ENCODE measurements at places on chromosomes 11 and 22.

DNA sequence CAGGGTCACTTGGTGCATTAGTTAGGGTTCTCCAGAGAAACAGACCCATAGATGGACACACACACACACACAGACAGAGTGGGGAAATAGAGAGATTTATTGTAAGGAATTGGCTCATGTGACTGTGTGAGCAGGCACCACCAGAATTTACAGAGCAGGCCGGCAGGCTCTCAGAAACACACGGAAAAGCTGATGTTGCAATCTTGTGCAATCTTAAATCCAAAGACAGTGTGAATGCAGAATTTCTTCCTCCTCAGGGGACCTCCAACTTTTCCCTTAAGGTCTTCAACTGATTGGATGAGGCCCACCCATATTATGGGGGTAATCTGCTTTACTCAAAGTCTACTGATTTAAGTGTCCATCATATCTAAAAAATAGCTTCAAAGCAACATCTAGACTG is 49.8 kb downstream of the APIP start:
- no peak for DNase-seq

- no peak for DNase-seq
Observed at GRCh38 chr11:61602775-61603569, 22.1 kb upstream of the SYT7 start.

DNA sequence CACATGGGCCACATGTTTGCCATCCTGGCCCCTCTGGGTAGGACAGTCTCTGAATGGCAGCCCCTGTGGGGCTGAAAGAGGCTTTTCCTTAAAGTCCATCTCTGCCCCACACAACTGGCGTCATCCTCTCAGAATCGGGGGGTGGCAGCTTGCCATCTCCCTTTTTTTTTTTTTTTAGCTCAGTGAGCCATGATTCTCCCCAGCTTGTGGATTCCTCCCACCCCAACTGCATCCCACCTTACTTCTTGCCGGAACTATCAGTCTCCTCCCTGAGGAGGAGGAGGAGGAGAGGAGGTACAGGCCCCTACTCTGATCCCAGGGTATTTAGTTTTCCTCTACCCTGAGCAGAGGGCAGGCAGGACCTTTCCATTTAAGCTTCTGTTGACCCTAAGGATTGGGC is 3.4 kb downstream of the DGKZ start:
- no peak for DNase-seq

DNA sequence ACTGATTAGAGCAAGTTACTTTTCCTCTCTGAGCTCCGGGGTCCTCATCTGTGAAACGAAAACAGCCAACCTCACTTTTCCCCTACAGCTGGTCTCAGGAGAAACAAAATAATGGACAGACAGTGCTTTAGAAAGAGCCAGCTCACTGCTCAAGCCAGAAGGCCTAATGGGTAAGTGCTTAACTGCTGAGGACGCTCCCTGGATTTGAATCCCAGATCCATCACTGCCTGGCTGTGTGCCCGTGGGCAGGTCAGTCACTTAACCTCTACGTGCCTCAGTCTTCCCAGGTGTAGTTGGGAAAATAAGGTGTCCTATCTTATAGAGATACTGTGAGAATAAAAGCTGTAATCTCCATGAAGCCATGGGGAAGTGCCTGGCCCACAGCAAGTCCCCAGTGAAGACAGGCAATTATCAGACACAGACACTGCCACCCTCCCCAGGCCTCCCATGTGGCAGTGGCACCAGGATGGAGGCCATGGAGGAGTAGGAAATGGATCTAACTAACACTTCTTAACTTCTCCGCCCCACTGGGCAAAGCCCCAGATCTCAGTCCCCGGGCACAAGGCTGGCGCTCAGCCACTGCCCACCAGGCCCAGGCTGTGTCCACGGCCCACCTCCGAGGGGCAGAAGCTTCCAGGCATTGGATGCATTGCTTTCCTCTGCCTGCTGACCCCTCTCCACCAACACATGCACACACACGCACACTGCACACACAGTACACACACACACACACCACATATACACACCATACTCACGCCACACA is 9.2 kb downstream of the TP53I11 start:
- no peak for DNase-seq

- DNase-seq, result no peak
Observed at GRCh38 chr22:46893281-46894020, 131.0 kb downstream of the TBC1D22A start.

- DNase-seq, result no peak
Observed at GRCh38 chr22:29078036-29078868, 5.4 kb downstream of the KREMEN1 start.

DNA sequence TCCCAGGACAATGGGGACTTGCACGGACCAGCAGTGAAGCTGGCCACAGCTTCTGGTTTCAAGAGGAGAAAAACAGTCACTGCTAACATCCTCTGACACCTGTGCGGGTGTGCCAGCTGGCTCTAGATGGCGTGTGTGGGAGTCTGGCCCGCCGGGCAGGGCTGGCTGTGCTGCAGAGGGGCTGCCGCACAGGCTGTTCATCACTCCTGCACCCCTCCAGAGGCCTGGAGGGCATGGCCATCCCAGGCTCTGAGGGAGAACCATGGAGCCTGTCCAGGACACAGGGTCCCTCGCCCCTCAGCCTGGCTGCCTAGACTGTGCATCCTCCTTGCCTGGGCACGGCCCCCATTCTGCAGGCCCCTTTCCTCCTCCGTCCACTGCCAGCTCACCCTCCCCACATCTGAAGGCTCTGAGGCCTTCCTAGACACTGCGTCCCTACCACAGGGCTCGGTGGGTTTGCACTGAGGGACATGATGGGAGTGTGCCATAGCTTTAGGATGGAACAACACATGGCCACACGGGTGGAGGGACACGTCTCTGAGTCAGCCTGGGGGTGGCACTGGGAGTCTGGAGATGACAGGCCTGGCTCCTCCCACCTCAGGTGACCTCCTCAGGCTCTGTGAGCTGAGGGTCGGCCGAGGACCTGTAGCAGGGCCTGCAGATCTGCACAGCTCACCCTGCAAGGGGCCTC is 42.1 kb upstream of the GNB1L start:
- DNase-seq, result no peak

DNA sequence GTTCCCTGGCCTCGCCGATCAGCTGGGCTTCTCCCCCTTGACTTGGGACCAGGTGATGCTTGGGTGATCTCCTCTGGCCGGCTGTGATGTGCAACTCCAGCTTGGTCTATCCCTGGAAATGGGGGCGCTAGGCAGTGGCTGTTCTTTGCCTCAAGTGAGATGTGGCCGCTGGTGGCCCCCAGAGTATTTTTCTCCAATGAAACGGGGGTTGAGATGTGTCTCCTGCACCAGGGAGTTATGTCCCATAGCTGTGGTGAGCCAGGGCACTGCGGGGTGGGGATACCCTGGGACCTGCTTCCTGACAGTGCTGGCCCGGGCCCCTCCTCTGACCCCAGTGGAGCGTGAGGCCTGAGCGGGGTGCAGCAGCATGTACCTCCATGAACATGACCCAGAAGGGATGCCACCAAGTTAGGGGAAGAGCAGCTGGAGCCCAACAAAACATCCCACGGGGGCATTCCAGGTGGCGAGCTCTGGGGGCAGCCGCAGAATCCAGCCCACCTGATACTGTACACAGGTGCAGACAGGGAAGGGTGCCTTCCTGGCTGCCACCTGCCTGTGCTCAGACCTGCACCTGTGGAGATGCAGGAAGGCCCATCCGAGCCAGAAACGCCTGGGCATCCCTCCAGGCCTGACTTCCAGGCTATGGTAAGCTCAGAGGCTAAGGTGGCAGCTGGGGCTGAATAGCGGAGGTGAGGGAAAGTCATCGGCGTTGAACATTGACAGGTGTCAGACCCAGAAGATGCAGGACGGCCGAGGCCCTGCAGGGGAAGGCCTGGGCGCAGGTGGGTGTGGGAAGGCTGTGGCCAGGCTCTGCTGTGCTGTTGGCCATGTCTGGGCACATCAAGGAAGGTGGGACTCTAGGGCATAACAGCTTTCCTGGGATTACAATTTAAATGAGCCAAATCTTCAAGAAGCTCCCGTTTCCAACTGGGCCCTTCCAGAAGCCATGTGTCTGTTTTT is 97.3 kb downstream of the CTTN start:
- DNase-seq, result no peak

GRCh38 chr11:117837791-117838190 is 13.2 kb upstream of the FXYD2 start:
- DNase-seq, result peak; percentile 15

DNA sequence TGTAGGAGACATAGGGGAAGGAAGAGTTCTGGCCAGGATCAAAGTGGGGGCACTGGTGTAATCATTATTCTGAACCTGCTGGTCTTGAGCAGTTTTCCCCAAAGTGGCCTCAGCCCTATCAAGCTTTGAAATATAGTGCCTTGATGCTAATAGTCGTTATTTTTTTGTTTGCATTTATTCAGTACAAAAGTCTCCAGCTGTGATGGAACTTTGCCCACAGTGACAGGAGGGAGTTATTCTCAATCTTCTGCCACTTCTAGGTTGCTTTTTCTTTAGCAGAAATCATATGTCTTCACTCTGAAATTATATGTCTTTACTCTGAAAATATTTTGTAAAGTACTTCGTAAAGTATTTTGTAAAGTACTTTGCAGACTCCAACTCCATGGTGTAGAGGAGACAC is 93.1 kb downstream of the FAT3 start:
- DNase-seq, result no peak

- DNase-seq, result no peak
Observed at GRCh38 chr11:61968758-61969390, 1.4 kb upstream of the FTH1 start.

DNA sequence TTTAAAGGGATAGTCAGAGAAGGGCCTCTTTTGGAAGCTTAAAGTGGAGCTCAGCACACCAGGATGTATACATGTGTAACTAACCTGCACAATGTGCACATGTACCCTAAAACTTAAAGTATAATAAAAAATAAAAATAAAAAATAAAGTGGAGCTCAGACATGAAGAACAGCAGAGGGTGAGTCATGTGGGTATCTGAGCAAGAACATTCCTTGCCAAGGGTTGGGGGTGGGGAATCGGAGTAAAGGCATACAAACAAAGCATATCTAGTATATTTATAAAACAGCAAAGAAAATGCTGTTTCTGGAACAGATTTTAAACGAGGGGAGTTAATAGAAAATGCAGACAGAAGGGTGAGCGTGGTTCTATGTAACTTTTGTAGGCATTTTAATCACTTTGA is 562.6 kb upstream of the ANO3 start:
- no peak for DNase-seq

DNA sequence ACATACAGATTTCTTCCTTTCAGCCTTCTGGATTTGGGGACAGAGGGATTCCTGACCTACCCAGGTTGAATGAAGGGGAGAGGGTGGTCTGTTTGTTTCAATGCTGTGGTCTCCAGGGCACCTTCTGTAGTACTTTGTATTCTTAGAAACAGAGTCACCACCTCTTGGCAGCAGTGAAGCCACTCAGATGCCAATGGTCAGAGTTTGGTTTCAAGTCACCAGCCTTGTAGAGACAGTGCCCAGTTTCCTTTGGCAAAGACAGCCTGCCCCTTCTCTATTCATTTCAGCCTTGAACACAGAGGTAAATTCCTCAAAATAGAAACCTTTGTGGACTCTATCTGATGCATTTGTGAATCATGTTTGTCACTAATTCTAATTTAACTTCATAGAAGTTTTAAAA is 111.7 kb upstream of the RASSF10 start:
- no peak for DNase-seq

DNA sequence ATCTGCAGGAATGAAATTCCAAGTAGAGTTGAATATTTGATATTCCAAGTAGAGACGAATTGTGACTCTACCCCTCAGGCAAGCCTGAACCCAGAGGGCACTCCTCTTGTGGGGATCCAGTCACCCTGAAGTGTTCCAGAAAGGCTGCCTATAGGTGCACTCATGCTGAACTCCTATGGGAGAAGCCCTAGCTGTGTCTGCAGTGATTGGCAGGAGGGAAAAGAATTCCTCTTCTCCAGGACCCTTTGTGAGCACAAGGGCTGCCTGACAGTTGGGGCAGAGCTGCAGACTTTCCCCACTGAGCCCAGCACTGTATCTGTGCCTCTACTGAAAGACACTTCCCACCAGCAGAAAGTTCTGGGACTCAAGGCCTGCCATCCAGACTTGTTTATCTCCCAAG is 35.0 kb downstream of the BBOX1 start:
- no peak for DNase-seq

- DNase-seq, result no peak
Observed at GRCh38 chr11:70783356-70783755, 385.0 kb downstream of the CTTN start.

DNA sequence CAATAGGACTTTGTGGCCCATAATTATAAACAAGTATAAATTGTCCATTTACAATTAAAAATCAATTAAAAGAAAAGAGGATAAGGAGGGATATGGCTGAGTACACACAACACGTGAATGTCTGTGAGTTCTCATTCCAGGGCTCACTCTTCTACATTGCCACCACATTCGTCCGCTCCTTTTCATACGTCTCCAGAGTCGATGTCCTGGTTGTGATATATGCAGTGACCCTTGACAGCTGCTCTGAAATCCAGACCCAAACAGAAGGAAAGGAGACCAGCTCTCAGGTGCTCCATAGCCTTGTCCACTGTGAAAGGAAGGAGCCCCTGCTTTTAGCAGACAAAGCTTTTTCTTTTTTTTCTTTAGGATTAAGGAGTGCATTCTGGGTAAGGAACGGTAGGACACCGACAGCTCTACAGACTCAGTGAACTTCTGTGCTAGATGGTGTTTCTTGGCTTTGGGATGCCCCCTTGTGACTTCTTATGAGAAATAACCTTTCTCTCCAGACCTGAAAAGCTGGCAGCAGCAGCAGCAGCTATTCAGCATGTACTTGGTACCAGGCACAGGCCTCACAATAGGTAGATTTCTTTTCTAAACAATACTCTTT is 19.7 kb upstream of the DNAJB13 start:
- no peak for DNase-seq

DNA sequence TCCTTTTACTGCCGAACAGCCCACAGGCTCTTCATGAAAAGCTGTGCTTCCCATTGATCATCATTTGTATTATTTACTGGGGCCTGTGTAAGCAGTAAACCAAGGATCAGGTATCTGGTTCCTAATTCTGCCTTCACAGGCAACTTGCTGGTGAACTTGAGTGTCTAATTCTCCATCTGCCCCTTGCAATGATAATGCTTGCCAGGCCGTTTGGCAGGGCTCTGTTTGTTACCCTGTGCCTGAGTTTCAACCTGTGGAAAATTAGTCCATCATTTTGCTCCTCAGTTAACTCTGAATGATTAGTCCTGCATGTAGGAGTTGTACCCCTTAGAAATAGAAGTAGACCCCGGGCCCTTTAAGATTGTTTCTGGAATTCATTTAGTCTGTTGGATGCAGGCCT is 298.4 kb upstream of the CADM1 start:
- DNase-seq, result no peak

- no peak for DNase-seq
Observed at GRCh38 chr11:69449320-69450063, 32.0 kb upstream of the LINC01488 start.

GRCh38 chr22:49108636-49109315 is 718.9 kb downstream of the BRD1 start:
- no peak for DNase-seq

- DNase-seq, result no peak
Observed at GRCh38 chr11:95793116-95793515, 2.8 kb downstream of the CEP57 start.

GRCh38 chr11:72226701-72227100 is 2.1 kb downstream of the INPPL1 start:
- DNase-seq, result no peak
